ENCODE measurements at places on chromosomes 1 and 21. TPM values are rescaled to one million over a fixed set of nuclear protein-coding genes. Genes with fewer than 3 reads are reported as not detected.

LMOD1 gene
- polyA plus RNA-seq: 40.0 TPM

LDLRAD2 gene
- 4.7 TPM for polyA plus RNA-seq

OR2AK2 gene
- not detected for polyA plus RNA-seq

SLC16A4 gene
- 7.2 TPM for polyA plus RNA-seq

C1orf167 gene
- polyA plus RNA-seq: 3.1 TPM

OR6N1 gene
- not detected for polyA plus RNA-seq

KCNAB2 gene
- 5.5 TPM for polyA plus RNA-seq

GRCh38 chr1:220757441-220757840 lies 9.3 kb downstream of the MTARC2 start:
- no peaks in the 10 kb centered on the region for H3K27me3 ChIP-seq
- no peak for DNase-seq
- H3K36me3 ChIP-seq: peaks cover 40% of the 10 kb centered on the region
- no peak overlapping the region for H3K4me3 ChIP-seq
- no peak overlapping the region for H3K27ac ChIP-seq

GRCh38 chr1:15189692-15190370 lies 36.3 kb downstream of the TMEM51 start:
- H3K27ac ChIP-seq: no peak overlapping the region
- H3K4me3 ChIP-seq: no peak overlapping the region
- H3K4me1 ChIP-seq: peaks cover 45% of the 10 kb centered on the region
- H3K36me3 ChIP-seq: no peaks in the 10 kb centered on the region
- DNase-seq: no peak
- H3K27me3 ChIP-seq: no peaks in the 10 kb centered on the region

GRCh38 chr1:169487133-169487532 lies 1.4 kb upstream of the SLC19A2 start:
- no peak overlapping the region for H3K4me3 ChIP-seq
- H3K27ac ChIP-seq: peak overlapping the region; percentile 97
- no peaks in the 10 kb centered on the region for H3K27me3 ChIP-seq
- peaks cover 20% of the 10 kb centered on the region for H3K4me1 ChIP-seq

- no peak overlapping the region for H3K27ac ChIP-seq
Observed at GRCh38 chr1:228691926-228692325, 43.4 kb upstream of the RHOU start.

DNA sequence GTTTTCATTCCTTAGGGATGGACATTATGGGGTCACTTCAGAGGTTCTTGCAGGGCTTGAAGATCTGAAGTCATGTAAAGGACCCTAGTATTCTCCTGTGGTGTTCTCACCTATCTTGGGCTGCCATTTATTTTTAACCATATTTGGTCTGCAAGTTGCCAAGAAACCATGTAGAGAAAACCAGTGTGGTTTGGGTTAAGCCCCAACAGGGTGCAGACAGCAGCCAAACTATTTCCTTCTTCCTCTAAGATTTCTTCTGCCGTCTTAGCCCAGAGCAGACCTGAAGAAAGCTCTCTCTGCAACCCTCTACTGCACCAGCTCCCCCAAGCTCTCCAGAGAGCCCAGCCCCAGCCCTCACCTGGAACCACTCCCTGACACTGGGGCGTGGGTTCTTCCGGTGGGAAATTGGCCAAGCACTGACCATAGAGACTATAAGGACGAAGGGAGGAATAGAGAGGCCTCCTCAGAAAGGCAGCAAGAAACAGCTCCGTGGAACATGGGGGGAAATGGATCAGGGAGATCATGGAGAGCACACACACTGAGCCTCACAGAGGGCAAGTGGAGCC lies 136.6 kb downstream of the SYF2 start:
- no peak for DNase-seq
- H3K4me1 ChIP-seq: peaks cover 21% of the 10 kb centered on the region
- no peak overlapping the region for H3K4me3 ChIP-seq
- H3K27me3 ChIP-seq: peaks cover 10% of the 10 kb centered on the region

DNA sequence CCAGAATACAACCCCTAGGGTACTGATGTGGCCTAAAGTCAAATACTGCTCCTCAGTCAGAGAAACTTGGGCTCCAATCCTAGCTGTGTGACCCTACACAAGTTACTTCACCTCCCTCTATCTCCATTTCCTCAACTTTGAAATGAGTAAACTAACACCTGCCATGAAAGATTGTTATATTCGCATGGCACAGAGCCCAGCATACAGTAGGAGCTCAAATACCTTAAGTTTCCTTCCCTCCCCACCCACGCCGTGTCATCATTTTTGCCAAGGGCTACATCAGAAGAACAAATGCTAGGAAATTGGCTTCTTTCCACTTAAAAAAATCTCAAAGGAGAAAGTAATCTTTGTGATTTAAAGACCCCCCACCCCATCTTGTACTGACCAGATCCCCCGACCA lies 22.2 kb upstream of the ZNF362 start:
- H3K27me3 ChIP-seq: no peaks in the 10 kb centered on the region
- H3K27ac ChIP-seq: peak overlapping the region; percentile 44
- DNase-seq: no peak
- H3K4me3 ChIP-seq: no peak overlapping the region
- peaks cover 15% of the 10 kb centered on the region for H3K4me1 ChIP-seq

DNA sequence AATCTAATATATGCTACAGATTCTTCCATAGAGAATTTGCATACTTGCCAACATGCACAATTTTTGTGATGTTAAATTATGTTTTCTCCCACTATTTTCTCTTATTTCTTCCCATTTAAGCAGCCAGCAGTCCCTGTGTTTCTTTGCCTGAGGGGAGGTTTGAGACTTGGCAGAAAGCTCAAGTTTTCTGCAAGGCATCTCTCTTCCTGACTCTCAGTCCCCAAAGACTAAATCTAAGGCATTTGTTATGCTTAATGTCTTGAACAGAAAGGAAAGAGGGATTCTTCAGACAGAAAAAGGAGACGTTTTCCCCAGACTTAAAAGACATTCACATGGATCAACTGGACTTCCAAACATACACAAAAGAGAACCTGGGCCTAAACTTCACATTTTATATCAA lies 354.4 kb downstream of the RYR2 start:
- peak; percentile 89 for DNase-seq
- H3K27me3 ChIP-seq: no peaks in the 10 kb centered on the region
- no peak overlapping the region for H3K4me3 ChIP-seq
- H3K27ac ChIP-seq: no peak overlapping the region
- no peaks in the 10 kb centered on the region for H3K4me1 ChIP-seq

DNA sequence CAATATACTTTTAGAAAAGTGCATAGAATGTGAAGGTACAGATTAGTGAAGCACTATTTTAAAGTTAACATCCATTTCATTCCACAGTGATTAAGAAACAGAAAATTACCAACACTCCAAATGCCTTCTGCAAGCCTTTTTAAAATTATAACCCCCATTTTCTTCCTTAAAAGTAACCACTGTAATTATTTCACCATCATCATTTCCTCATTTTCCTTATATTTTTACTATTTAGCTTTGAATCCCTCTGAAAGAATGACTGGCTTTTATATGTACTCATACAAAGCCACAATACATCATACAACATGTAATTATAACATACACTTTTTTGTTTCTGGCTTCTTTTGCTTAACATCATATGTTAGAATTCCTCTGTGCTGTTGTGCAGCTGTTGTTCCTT lies 6.5 kb upstream of the NEGR1 start:
- H3K4me3 ChIP-seq: no peak overlapping the region
- no peak overlapping the region for H3K27ac ChIP-seq
- H3K27me3 ChIP-seq: peaks cover under 1% of the 10 kb centered on the region
- no peaks in the 10 kb centered on the region for H3K36me3 ChIP-seq

DNA sequence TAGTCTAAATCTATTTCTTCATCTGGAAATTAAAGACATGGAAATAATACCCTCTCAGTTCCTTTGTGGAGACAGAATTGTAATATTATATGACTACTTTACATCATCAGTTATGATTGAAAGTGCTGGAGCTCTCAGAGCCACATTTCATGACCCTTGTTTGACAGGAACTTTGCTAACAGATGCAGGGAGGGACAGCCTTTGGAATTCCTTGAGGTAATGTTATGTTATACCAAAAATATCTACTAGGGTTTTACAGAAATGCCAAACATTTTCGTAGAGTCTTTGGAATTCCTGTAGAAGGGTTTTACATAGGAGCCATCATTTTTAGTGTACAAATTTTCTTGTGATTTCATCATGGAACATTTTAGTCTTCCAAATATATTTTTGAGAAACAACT lies 57.4 kb upstream of the ADAMTS5 start:
- H3K4me3 ChIP-seq: no peak overlapping the region
- H3K27ac ChIP-seq: peak overlapping the region; percentile 54
- H3K36me3 ChIP-seq: no peaks in the 10 kb centered on the region
- H3K27me3 ChIP-seq: no peaks in the 10 kb centered on the region

DNA sequence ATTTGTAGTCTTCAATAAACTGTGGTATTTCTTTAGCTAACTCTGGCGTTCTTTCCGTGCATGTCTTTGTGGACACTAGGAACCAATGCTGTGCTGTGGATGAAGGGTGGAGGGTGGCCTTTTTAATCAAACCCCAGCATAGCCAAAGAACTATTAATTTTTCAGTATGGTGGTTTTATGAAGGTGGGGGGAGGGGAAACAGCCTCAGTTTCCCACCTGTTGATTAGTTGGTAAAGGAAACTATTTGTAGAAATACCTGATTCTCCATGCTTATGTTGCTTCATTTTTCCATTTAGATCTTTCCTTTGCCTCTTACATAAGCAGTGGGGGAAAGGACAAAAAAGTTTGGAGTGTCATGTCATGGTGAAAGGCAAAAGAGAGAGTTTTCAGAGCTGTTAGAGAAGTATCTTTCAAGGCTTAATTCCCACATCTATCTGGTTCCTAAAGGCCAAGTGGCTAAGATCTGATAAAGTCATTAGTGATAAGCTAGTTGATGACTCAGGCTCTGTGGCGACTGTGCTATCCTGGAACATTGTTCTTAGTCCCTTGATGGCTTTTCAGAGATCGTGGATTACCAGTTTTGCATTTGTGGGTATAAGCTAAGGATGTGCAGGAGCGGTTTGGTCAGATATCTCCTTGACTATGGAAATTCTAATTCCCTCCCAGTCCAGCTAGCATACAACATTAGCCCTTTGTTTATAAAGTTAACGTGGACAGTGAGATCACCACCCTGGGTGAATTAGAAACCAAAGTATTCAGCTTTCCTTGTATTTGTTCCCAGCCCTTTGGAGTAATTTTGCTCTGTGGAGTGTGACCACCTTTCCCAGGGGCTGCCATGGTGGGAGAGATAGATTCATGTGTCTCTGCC lies 8.7 kb upstream of the HAX1 start:
- H3K4me1 ChIP-seq: no peaks in the 10 kb centered on the region
- peaks cover 84% of the 10 kb centered on the region for H3K36me3 ChIP-seq
- no peak overlapping the region for H3K4me3 ChIP-seq

- peak overlapping the region; percentile 83 for H3K4me3 ChIP-seq
- H3K4me1 ChIP-seq: peaks cover 19% of the 10 kb centered on the region
- peaks cover 5% of the 10 kb centered on the region for H3K27me3 ChIP-seq
- H3K27ac ChIP-seq: peak overlapping the region; percentile 77
- peak; percentile 43 for DNase-seq
Observed at GRCh38 chr1:202806845-202807450, 1.3 kb downstream of the KDM5B start.

GRCh38 chr21:44930543-44930981 lies 9.3 kb upstream of the SLX9 start:
- peaks cover 43% of the 10 kb centered on the region for H3K4me1 ChIP-seq
- DNase-seq: no peak
- peaks cover 78% of the 10 kb centered on the region for H3K27me3 ChIP-seq
- no peak overlapping the region for H3K4me3 ChIP-seq
- no peaks in the 10 kb centered on the region for H3K36me3 ChIP-seq

GRCh38 chr1:210750468-210750867 lies 383.5 kb downstream of the KCNH1 start:
- H3K27me3 ChIP-seq: no peaks in the 10 kb centered on the region
- H3K4me3 ChIP-seq: no peak overlapping the region

DNA sequence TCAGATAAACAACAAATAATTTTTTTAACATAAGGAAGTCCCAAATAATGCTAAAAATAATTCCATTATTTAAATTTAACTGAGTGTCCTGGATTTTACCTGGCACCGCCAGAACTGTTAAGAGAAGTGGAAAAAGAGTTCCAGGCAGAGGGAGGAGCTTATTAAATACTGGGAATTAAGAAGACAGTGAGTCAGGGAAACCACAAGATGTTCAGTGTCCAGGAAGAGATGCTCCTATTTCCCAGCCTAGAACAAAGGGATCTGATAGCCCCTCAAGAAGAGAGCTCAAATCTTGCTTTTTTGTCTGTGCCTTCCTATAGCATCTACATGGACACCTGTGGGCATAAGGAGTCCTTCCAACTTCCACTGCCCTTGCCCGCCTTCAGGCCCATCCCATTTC lies 85.9 kb downstream of the PGM1 start:
- no peaks in the 10 kb centered on the region for H3K27me3 ChIP-seq
- H3K27ac ChIP-seq: no peak overlapping the region
- H3K36me3 ChIP-seq: no peaks in the 10 kb centered on the region
- no peak for DNase-seq
- no peak overlapping the region for H3K4me3 ChIP-seq
- peaks cover 4% of the 10 kb centered on the region for H3K4me1 ChIP-seq

DNA sequence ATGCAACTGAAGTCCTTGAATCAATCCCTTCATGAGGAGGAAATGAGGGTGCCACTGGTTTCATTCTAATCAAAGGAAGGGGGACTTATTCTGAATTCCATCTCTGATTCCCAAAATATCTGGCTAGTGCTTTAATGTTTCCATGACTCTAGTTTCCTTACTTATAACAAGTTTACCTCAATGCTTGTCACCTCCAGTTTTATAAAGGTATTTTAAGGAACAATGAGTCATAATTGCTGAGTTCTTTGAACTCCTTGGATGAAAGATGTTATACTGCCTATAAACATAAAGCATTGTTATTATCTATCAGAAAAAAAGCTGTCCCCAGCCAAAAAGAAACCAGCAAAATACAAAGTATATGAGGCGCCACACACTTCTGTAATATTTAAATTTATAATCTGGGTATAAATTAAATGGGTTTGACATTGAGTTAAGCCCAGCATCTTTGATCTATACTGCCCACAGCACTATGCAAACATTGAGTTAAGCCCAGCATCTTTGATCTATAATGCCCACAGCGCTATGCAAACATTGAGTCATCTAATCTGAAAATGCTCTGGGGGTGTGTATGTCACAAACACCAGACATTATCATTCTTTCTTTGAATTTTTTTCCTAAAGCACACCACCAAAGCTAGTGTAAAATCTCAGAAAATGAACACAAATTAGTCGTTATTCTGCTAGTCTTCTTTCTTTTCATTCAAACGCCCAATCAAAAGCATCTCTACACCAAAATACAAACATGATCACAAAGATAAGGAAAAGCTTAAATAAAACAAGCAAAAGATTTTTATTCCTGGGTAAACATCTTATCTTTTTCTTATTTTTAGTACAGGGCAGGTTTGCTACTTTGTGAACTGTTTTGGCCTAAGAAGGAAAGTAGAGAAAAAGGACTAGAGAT lies 11.5 kb upstream of the CXADR start:
- no peaks in the 10 kb centered on the region for H3K27me3 ChIP-seq
- no peak overlapping the region for H3K4me3 ChIP-seq
- no peaks in the 10 kb centered on the region for H3K4me1 ChIP-seq
- H3K36me3 ChIP-seq: no peaks in the 10 kb centered on the region
- H3K27ac ChIP-seq: no peak overlapping the region
- no peak for DNase-seq

DNA sequence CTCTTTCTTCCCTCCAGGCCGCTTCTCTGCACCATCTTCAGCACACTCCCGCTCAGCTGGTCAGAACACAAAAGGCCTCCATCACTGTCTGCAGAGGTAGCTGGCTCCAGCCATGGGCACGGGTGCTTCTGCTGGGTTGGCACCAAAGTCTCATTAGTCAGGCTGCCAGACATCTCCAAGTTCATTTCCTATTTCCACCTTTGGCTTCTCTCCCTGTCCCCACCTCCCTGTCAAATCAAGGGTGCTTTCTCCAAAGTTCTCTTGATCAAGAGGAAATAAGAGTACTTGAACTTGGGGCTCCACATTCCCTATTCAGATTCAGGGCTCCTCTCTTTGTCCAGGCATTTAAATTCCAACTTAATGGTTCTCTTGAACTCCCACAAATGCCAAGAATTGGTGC lies 33.9 kb upstream of the GRIK3 start:
- H3K4me3 ChIP-seq: no peak overlapping the region
- DNase-seq: no peak
- H3K27me3 ChIP-seq: peaks cover 21% of the 10 kb centered on the region
- H3K36me3 ChIP-seq: no peaks in the 10 kb centered on the region

Data from muscle of leg (tissue), 16 donors.